ENCODE measurements at places on chromosomes 4 and X.

GRCh38 chr4:145001635-145002034, 96.4 kb downstream of the ANAPC10 start:
- DNase-seq = no peak

DNA sequence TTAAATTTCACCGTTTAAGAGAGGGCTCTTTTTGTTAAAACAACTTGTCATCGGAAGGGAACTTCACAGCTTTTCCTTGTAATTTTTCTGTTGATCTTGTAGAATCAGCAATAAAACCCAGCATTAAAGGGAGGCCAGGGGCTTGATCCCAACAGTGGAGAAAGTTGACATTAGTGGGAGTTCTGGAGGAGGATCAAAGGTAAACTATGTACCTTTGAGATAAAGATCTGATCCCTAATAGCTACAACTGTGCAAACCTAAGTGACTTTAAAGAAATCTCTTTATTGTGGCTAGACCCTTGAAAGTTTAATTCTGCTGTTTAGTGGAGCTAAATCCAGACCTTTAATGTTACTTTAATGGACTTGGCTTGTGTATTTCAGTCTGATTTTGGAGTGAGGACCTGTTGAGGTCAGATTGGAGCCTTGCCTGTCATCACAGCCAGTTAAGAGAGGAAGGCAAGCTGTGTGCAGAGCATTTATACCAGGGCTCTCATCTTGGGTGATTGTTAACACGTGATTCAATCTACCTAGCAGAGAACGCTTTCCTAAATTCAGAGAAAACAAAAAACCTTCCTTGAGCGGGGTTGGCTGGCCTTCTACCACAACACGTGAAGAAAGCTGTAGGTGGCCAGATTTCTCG, 1.7 kb downstream of the DOCK11 start:
- no peak for DNase-seq

GRCh38 chr4:67983333-67983732, 20.0 kb upstream of the TMPRSS11A start:
- DNase-seq = peak; percentile 18

DNA sequence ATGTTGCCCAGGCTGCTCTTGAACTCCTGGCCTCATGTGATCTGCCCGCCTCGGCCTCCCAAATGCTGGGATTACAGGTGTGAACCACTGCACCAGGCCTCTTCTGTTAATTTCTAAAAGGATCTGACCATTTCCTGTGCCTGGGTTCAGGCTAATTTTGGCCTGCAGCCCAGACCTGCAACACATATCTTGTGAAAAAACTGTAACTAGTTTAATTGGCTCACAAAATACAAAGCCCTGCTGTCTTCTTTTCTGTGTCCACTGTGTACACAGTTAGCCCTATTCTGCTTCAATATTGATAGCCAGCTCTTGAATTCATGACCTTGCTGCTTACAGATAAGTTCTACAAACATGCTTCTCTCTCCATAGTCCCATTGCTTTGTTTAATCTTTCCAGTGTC, 753.5 kb downstream of the PDHA2 start:
- peak; percentile 27 for DNase-seq

DNA sequence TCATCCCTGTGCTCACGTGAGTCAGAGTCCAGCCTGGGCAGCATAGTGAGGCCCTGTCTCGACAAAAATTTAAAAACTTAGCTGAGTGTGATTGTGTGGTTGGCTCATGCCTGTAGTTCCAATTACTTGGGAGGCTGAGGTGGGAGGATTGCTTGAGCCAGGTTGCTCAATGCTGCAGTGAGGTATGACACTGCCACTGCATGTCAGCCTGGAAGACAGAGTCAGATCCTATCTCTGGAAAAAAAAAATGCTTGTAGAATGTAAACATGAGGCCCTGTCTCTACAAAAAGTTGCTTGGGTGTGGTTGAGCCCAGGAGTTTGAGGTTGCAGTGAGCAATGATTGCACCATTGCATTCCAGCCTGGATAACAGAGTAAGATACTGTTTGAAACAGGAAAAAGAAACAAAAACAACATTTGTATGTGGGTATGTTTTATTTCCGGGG, 11.3 kb upstream of the YTHDC1 start:
- DNase-seq = peak; percentile 93

GRCh38 chr4:36914106-36914505, 330.4 kb upstream of the NWD2 start:
- no peak for DNase-seq

DNA sequence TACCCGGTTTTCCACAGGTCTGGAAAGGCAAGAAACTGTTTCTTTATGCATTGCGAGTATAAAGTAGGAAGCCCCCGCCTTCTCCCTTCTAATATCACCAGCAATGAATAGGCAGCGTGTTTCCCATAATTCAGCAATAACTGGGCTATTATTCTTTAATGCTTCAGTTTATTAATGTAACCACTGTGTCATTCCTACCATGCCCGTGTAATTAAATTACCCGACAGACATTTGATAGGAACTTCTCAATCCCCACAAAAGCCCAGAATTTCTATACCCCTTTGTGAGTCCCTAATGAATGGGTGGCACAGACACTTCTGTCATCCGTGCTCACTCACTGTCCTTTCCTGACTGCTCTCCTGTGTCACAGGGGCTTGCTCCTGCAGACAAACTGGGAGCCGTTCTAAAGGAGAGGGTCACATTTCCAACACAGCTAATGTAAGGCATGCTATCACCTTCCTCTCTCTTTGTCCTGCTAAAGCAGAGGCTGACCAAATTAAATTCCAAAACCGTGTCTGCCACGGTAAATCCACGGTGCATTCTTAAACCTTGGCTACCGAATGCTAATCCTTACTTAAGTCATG, 108.5 kb upstream of the MID1 start:
- DNase-seq = no peak

DNA sequence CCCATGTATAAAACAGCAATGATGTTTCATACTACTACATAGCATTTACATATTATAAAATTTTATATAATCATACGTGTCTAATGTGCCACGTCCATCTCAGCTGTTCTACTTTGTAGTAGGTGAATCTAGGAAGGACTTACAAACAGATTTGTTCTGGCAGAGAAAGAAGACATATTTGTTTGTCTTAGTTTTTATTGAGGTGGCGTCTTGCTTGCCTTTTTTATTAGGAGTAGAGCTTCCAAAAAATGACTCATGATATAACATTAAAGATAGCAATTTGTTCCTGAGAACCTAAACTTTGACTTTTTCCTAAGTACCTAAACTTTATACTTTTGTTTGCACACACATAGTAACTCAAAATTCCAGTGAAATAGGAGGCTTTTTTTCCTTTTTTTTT, 64.6 kb downstream of the CLDN22 start:
- DNase-seq = no peak

GRCh38 chrX:23816179-23816578, 33.2 kb downstream of the SAT1 start:
- no peak for DNase-seq

DNA sequence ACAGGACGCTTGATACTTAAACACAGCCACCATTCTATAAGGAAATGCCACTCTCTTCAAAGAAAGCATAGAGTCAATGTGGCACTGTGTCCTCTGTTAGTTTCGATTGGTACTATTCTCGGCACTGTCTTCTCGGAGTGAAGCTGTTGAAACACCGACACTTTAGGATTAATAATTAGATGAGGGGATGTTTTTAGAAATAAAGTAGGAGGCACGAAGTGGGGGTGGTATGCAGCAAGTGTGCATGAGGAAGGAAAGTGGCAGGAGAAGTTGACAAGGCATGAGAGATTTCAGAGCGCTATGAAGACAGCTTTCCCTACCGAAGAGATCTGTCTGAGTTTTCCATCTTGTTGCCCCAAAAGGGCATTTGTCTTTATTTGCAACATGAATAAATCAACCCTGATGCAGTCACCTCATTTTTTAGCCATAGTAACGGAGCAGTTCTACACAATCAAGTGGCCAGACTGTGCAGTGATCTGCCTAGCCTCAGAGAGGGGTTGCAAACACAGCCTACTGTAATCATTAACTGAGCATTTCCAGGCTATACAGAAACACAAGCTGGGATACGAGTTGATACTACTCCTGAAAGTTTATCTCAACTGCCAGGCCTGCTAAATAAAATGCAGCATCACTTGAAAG, 8.3 kb downstream of the GPRIN3 start:
- peak; percentile 88 for DNase-seq

DNA sequence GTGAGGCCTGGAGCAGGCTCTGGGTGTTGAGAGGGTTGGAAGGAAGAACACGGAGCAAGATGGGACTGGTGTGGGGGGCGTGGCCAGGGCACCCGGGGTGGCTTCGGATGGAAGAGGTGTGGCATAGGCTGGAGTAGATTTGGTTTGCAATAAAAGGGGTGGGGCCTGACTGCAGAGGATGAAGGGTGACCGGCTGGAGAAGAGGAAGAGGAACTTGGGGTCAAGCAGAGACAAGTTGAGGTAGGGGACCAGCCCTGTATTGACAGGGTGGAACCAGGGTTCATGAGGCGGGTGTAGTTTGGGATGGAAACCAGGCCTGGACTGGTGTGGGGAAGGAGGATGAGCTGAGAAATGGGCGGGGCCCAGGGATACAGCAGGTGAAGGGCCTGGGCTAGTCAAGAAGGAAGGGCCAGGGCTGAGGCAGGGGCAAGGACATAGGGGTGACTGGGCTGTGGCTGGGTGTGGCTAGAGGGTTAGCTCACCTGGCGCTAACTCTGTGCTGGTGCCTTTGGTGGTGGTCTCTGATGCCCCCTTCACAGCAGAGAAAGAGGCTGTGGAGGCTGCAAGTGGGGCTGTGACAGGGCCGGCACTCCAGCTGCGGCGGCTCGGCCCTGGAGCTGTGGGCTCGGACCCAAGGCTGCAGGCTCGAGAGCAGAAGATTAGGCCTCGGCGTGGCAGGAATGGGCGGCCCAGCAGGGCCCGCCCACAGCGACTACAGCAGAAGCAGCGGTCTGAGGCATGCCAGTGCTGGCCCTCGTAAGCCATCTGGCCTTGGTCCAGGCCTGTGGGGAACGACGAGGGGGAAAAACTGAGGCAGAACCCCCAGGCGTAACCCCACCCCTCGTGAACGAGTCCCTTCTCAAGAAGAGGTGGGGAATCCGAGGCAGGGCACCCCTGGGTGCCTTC, 5.0 kb downstream of the PLP2 start:
- no peak for DNase-seq

GRCh38 chrX:2828344-2828958, at the start of gene GYG2:
GYG2 (plus strand) TSS chrX:2828930; CDS start chrX:2830189, 1,259 bp downstream.
- DNase-seq = no peak

- no peak for DNase-seq
Observed at GRCh38 chr4:78863991-78864390, 75.2 kb downstream of the PAQR3 start.

- DNase-seq = no peak
Observed at GRCh38 chr4:113157086-113157857, 107.8 kb downstream of the ANK2 start.

DNA sequence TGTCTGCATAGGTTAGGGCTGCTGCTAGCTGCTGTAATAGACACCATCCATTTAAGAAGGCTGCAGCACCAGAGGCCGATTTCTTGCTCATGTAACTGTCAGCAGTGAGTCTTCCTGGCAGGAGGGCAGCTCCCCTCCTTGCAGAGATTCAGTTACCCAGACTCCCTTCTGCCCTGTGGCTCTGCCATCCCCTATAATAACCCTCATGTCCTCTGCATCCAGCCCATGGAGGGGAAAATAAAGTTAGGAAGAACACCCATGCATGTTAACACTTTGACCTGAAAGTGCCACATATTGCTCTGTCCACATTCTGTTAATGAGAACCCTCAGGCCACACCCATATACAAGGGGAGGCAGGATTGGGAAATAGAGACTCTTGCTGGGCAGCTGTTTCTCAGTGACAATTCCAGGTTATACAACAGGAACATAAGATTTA, 5.4 kb downstream of the STBD1 start:
- peak; percentile 28 for DNase-seq

DNA sequence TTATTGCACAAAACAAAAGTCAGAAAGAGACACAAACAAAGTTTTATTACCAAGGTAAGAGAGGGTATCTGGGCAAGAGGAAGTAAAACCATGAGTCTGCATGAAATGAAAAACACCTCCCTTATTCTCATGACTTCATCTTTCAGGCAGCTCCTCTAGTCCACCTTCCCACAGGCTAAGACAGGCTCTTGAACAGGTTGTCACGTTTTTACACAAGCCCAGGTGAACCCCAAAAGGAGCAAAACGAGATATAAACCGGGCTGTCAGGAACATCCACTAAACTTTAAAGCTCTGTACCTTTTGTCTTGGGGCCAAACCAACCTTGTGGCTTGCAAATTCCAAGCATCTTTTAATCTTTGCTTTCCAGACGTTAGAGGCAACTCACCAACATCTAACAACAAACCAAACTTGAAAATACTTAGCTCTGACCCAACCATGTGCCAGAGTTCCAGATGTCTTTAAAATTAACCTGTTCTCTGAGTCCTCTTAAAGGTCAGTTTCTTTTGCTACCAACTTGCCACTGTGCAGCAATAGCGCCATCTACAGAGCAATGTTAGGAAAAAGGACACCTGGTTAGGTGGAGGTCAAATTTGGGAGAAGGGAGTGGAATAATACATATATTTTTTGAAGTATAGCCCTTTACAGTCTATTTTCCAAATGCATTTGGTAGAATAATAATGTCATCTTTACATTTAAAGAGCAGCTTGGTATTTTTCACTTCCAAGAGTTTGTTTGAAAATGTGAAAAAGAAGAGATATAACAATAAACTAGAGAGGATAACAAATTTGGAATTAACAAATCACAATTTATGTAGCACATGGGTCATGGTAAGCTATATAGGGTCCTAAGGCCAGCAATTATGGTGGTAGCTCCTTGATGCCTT, 73.1 kb downstream of the QRFPR start:
- DNase-seq = peak; percentile 64

DNA sequence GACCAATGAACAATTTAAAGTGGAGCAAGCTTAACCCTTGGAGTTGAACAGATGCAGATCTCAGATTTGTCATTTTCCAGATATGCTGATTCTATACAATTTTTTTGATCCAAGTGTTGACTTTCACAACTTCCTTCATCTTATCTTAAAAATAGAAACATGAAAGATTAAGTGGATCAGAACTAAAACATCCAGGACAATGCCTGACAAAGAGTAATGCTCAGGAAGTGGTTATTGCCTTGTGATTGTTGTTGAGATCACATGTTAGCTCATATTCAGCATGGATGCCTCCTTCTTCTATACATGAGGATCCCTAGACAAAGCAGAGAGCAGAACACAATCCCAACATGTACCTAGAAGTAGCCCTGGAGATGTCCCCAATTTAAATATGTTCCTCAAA, 160.9 kb downstream of the PPARGC1A start:
- peak; percentile 38 for DNase-seq

- DNase-seq = no peak
Observed at GRCh38 chr4:15648600-15648999, 6.6 kb downstream of the FBXL5 start.

DNA sequence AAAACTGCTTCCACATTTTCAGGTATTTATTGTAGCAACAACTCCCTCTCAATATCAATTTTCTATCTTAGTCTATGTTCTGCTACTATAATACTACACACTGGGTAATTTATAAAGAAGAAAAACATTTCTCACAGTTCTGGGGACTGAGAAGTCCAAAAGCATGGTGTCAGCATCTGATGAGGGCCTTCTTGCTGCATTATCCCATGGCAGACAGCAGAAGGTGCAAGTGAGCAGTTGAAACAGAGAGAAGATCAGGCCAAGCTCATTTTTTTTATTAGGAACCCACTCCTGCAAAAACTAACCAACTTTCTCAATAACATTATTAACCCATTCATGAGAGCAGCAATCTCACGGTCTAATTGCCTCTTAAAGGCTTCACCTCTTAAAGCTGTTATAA, 376.0 kb downstream of the RAB28 start:
- DNase-seq = no peak

GRCh38 chrX:100830547-100830946, 10.4 kb downstream of the CSTF2 start:
- no peak for DNase-seq

- DNase-seq = no peak
Observed at GRCh38 chr4:54496412-54496811, 161.3 kb upstream of the KIT start.

GRCh38 chrX:121161501-121161933, 114.1 kb downstream of the GLUD2 start:
- DNase-seq = no peak

Measured in renal cortical epithelial cell (primary cell).